ENCODE measurements at places on chromosomes 3 and 15. TPM values are rescaled to one million over a fixed set of nuclear protein-coding genes. Genes with fewer than 3 reads are reported as not detected.

DNA sequence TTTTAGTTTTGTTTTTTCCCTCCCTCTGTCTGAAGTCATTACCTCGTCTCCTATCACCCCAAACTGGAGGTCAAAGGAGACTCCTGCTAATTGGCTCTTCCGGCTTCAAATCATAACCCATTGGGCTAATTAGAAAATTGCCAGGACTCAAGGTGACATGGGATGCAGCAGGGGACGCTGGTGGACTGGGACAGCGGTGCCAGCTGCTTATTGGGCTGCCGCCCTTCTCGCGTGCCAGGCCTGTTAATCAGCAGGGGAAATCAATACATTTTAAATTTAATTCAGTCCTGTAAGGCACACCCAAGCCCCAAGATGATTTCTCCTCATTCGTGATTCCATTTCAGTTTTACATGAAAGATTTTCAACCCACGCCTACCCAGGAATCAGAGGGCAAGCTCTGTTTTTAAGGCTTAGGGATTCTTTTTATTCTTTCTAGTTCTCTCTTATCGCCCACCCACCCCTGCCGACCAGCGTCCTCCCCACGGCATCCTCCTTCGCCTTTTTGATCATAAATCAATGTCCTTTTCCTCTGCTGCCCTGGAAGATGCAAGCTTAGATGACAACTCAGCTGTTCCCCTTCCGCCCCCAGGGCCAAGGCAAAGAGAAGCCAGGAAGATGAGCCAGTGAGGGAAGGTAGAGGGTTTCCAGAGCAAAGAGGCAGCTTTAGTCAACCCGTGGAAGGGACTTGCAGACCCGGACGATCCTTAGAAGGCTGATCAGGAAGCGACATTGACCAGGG, 329.6 kb downstream of the UACA start:
- no peak overlapping the region for H3K27ac ChIP-seq
- no peaks in the 10 kb centered on the region for H3K36me3 ChIP-seq
- H3K27me3 ChIP-seq, result peaks cover 9% of the 10 kb centered on the region
- H3K4me3 ChIP-seq, result no peak overlapping the region
- H3K4me1 ChIP-seq, result no peaks in the 10 kb centered on the region

- DNase-seq, result no peak
- H3K4me1 ChIP-seq, result no peaks in the 10 kb centered on the region
- H3K27me3 ChIP-seq, result no peaks in the 10 kb centered on the region
- no peaks in the 10 kb centered on the region for H3K36me3 ChIP-seq
- no peak overlapping the region for H3K4me3 ChIP-seq
- H3K27ac ChIP-seq, result no peak overlapping the region
Measured at GRCh38 chr3:153970741-153971347, 150.3 kb upstream of the ARHGEF26 start.

- H3K27me3 ChIP-seq, result no peaks in the 10 kb centered on the region
- H3K4me3 ChIP-seq, result no peak overlapping the region
- no peak overlapping the region for H3K27ac ChIP-seq
- H3K36me3 ChIP-seq, result no peaks in the 10 kb centered on the region
- DNase-seq, result no peak
- peaks cover 8% of the 10 kb centered on the region for H3K4me1 ChIP-seq
Measured at GRCh38 chr3:12759693-12760565, 870 bp upstream of the TMEM40 start.

- H3K4me1 ChIP-seq, result no peaks in the 10 kb centered on the region
- H3K27ac ChIP-seq, result no peak overlapping the region
- DNase-seq, result no peak
Measured at GRCh38 chr3:100151024-100151707, 36.9 kb upstream of the FILIP1L start.

The LRRC31 gene
- not detected for total RNA-seq
